ENCODE measurements at places on chromosomes 5 and 9.

DNA sequence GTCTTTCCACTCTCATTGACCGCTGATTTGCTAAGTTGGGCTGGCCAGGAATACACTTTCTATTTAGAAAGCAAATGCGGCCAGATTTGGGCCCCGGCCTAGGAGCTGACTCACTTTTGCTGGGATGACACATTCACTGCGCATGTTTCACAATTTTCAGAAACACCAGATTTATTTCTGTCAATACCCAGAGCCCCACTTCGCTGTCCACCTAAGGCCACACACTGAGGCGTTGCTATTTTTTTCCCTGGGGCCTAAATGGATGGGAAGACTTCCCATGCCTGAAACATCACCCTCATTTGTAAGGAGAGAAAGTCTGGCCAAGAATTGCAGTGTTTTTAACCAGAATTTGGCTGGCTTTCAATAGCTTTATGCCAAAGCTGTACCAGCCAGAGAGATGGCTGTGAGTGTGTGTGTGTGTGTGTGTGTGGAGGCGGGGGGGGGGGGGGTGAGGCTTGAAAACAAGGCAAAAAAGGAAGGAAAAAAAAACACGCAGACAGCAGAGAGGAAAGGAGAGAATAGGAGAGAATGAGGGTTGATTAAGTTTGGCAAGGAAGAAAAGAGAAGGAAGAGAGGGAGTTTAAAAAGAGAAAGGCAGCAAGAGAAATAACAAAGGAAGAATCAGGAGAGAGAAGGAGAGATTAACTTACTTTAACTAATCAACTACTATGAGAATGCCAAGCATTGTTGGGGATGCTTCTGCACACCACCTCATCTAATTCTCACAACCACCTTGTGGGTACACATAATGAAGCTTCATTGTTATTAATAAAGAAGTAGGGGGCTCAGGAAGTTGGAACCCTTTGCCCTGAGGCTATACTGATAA is 261.4 kb upstream of the KLF4 start:
- no peak for DNase-seq

- no peak for DNase-seq
Observed at GRCh38 chr5:16856531-16856930, 79.6 kb downstream of the MYO10 start.

DNA sequence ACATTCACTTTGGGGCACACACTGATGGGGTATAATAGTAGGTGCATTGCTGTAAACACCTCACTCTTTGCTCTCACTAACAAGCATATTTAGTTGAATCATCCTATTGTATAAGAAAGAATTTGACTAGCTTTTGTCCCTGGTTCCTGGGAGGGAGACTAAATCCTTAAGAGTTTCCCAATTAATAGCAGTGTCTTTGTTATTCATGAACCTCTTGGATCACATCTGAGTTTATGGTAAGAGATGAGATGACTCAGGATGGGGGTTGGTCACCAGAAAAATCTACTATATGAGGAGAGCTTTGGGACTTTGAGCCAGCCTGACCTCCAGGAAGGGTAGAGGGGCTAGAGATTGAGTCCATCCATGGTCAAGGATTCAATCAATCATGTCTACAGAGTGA is 56.8 kb downstream of the PUM3 start:
- no peak for DNase-seq

- no peak for DNase-seq
Observed at GRCh38 chr5:56299212-56299611, 66.1 kb upstream of the ANKRD55 start.

DNA sequence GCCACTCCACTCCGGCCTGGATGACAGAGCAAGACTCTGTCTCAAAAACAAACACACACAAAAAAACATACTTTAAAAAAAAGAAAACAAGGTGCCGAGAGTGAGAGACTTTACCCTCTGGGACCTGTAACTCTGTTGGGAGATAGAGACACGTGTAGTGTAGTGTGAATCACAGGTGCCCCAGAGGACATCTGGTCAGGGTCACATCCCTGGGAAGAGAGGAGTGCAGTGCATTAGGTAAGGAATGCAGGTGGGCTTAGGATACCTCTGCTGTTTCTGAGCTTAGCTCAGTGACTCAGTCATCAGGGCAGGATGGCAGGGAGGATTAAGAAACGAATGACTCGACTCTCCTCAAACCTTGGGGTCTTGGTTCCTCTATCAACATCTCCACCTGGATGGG is 174.6 kb downstream of the GOLPH3 start:
- no peak for DNase-seq

Data from NCI-H1930 (cell line).